ENCODE measurements at places on chromosomes 1 and 21.
A peak's percentile ranks its signal among the peaks of the same experiment; 100 is the strongest.

- DNase-seq, result no peak
Observed at GRCh38 chr1:187514110-187514509, 685.4 kb downstream of the PLA2G4A start.

DNA sequence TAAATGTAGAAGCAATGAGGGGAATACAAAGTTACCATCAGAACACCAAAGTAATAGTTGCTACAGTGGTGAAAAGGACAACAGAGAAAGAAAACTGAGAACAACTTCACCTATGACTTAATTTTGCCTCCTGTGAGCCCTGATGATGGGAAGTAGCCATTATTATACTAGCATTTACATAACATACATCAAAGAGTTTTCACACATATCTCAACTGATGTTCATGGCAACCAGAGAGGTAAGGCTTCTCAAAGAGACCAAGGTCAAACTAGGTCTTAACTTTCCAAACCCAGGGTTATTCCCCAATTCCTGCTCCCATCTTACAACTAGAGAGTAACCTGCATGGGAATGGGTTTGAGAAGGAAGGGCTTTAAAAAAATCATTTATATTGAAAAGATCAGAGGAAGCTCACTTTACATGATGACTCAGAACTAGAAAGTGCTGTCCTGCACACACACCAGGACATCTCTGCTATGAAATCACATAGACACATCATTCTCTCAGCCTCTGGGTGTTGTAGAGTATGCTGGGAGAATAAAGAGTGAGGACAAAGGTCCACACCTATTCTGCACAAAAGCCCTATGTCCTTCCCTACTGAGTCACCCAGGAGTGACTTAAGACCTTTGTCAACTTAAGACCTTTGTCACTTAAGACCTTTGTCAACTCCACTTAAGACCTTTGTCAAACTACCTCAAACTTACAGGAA lies 179.7 kb downstream of the TNFSF18 start:
- no peak for DNase-seq

- DNase-seq, result peak; percentile 35
Observed at GRCh38 chr1:165144757-165145397, 211.6 kb downstream of the LMX1A start.

DNA sequence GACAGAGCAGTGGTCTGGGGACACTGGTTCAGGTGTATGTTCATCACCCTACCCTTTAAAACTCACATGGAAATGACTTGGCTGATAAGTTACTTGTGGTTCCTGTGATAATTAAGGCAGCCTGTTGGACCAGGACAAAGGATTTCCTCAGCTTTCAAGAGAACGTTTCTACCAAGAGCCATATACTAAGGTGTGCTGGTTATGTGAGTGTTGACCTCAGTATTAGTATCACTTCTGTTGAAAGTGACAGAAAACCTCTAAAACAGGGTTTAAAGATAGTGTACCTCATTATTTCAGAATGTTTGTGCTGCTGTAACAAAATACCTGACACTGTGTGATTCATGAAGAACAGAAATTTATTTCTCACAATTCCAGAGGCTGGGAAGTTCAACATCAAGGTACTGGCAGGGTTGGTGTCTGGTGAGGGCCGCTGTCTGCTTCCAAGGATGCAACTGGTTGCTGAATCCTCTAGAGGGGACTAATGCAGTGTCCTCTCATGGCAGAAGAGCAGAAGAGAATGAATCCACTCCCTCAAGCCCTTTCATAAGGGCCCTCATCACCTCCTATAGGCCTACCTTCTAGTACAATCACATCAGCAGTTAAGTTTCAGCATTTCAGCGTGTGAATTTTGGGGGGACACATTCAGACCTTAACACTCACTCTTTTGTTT lies 54.9 kb downstream of the UCK2 start:
- DNase-seq, result no peak

GRCh38 chr1:226958300-226958699 lies 18.2 kb downstream of the COQ8A start:
- DNase-seq, result no peak

GRCh38 chr21:15135867-15136629 lies 71.2 kb upstream of the NRIP1 start:
- no peak for DNase-seq

- DNase-seq, result no peak
Observed at GRCh38 chr1:168476588-168477385, 67.0 kb downstream of the XCL2 start.

DNA sequence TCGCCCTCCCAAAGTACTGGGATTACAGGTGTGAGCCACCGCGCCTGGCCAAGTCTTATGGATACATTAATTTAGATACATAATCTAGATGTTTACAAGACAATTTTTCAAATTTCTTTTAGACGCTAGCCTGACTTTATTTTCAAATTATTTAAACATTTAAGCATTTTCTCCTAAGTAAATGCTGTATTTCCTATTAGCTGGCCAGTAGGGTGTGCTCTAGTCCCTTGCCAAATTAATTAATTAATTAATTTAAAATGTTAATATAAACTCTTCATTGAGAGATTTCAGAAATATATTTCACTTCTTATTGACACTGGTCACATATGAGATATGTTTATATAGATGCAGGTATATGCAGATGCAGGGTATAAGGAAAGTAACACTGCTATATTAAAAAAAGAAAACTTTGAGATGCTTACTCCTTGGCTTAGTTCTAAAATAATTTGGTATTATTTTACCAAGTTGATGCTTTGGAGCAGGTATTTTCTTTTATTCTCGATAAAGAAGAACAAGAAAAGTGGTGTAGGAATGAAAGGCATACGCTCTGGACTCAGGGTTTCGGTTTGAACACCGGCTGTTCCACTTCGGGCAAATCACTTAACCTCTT lies 5.2 kb upstream of the ERRFI1 start:
- no peak for DNase-seq

DNA sequence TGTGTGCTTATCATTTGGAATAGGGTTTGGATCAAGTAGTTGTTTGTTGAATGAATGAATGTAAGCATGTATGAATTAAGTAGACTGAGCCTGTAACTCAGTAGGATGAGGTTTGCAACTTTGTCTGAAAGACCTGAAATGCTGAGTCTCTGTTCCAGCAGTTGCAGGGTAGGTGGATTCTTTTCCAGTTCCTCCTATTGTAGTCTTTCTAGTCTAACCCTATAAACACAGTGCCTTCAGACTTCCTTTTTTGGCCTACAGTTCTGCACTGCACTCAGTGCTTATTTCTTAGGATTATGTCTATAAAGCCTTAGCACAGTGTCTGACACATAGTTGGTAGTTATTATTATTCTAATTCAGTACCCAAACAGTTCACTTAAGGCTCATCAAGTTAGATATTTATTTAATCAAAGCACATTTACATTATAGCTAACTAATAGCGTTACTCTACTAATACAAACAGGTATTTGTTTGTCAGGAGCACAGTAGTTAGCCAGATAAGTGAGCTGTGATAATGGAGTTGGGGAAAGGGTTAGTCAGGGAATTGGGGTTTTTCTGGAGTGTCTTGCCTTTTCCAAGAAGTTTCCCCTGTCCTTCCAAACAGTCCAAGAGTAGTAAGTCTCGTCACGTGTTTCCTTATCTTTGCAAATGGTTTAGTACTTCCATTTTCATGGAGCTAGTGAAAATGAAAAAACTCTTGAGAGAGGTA lies 45.0 kb downstream of the ABCD3 start:
- no peak for DNase-seq

- DNase-seq, result no peak
Observed at GRCh38 chr1:24382165-24382577, 31.4 kb downstream of the STPG1 start.

DNA sequence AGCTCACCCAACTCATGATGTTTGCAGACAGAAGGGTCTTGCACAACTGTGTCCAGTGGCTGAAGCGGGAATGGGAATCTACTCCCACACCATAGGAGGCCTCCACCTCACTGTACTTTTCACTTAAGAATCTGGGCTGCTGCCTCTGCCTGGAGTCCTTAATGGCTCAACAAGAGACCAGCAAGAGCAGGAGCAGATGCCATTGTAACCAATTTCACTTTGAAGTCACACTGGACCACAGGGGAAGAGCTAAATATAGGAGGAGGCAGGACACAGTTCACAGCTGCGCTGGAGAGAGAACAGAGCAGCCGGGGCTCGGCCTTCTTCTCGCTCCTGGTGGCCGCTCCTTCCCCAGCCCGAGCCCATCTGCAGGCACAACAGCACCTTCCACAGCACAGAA lies 120.4 kb downstream of the SIPA1L2 start:
- no peak for DNase-seq

DNA sequence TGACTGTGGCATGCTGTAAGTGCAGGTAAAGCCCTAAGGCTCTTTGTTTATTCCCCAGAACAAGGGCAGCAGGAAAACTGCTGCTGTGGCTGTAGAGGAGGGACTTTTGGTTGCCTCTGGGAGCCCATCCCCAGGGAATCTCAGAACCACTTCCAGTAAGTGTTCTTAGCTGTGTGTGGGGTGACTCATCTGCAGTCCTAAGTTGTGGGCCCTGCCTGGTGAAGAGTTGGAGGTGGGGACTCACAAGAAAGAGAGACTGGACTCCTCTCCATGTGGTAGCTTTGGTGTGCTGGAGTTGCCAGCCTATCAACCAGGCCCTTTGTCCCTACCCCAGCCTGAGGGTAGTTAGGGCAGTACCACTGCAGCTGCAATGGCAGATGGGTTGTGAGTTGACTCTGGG lies 24.0 kb upstream of the DENND1B start:
- no peak for DNase-seq

- no peak for DNase-seq
Observed at GRCh38 chr1:236103059-236103458, 38.2 kb upstream of the NID1 start.

DNA sequence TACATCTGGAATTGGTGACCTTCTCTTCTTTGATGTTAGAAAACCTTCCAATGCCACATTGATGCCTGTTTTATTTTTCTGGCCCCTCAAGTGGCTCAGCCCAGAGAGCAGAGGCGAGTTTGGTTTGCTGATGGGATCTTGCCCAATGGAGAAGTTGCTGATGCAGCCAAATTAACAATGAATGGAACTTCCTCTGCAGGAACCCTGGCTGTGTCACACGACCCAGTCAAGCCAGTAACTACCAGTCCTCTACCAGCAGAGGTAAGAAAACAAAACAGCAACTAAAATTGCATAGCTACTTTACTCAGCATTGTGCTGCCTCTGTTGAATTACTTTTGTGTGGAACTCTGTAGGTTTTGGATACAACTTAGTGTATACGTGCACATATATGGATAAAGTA lies 97.6 kb downstream of the CC2D1B start:
- DNase-seq, result no peak

DNA sequence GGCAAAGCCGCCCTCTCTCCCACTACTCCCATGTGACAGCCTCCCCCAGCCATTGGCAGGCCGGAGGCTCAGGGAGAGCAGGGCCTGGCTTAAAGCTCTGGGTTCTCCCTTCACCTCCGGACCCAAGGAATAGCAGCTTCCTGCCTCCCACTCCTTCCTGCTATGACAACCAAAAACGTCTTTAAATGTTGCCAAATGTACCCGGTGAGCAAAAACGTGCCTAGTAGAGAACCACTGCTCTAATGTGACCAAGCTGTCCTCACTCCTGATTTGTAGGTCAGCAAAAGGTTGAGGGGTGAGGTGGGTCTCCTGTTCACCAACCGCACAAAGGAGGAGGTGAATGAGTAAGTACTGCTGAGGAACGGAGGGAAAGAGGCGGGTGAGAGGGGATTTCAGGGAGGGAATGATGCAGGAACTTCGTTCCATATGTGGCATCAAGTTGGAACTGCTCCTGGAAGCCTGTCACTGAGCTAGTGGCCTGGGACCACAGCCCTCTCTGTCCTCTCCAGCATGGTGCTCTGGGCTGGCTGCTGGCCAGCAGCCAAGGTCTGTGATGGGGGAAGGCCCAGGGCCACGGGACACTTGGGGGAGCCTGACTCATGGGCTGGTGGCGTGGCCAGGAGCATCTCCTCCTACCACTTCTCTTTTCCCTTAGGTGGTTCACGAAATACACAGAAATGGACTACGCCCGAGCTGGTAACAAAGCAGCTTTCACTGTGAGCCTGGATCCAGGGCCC lies 5.7 kb downstream of the MRTO4 start:
- no peak for DNase-seq
